ENCODE measurements at places on chromosomes 7 and 10.

- no peak for DNase-seq
These were observed 208.4 kb upstream of the TCERG1L start for GRCh38 chr10:131519723-131520605.

- no peak for DNase-seq
These were observed 289.9 kb upstream of the LRGUK start for GRCh38 chr7:133837224-133837623.

GRCh38 chr7:71457846-71458590, 326.1 kb downstream of the GALNT17 start:
- DNase-seq: no peak

DNA sequence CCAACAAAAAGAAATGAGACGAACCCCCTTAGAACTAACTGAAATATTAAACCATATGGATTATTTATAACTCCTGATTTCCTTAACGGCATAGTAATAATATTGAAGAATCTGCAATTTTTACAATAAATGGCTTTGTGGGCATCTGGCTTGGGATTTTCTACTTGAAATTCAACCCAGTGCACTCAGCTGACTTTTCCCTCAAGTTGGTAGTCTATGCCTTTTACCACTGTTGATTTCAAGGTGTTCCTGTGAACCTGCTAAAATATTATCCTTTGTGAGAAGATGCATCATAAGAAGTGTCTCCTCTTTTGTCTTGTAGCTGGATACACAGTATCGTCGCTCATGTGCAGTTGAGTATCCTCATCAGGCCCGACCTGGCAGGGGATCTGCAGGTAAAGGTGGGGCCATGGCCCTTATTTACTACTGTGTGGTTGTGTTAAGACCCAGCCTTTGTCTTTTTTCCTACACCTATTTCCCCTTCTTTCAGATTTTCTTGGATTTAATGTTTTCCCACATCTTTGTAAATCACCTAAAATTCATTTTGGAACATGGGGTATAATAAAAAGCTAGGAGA, 8.0 kb downstream of the DNAJC9 start:
- DNase-seq: no peak

- no peak for DNase-seq
These were observed 48.5 kb upstream of the SLF2 start for GRCh38 chr10:100864036-100864885.

- peak; percentile 69 for DNase-seq
These were observed 304.5 kb upstream of the NFE2L3 start for GRCh38 chr7:25847336-25848070.

GRCh38 chr10:10792681-10793080, 225.0 kb upstream of the CELF2 start:
- DNase-seq: peak; percentile 95

GRCh38 chr7:87253589-87254087, 34.1 kb upstream of the TMEM243 start:
- no peak for DNase-seq

DNA sequence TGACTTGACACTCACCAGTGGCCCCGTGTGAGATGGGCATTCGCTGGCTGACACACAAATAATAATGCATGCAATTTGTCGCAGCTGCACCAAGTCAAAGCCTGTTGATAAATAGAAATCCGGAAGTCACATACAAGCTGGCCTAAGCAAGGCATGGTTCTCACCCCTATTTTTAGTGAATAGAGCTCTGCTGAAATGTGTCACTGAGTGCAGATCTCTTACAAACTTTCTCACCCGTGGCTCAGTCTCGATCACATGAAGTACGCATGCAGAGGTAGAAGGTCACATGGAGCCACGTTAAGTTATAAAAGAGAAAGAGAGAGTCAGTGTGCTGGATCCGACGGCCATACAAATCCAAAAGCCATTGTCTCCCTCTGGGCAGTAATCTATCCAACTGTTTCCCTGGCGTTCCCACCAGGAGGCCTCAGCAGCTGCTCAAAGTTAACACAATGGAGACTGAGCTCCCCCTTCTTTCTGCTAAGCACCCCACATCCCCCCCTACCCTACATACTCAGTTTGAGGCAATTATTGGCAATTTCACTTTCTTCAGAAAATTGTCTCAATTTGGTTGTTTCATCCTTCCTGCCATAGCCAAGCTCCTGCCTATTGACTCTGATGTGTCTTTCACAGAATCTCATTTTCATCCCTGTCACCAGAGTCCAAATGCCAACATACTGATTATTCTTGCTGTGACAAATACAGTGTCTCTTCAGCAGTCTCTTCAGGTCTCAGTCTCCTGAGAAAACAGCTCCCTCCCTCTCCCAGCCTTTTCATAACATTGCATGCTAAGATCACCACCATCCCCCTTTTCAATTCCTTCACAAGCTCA, 473.3 kb upstream of the NRP1 start:
- no peak for DNase-seq

DNA sequence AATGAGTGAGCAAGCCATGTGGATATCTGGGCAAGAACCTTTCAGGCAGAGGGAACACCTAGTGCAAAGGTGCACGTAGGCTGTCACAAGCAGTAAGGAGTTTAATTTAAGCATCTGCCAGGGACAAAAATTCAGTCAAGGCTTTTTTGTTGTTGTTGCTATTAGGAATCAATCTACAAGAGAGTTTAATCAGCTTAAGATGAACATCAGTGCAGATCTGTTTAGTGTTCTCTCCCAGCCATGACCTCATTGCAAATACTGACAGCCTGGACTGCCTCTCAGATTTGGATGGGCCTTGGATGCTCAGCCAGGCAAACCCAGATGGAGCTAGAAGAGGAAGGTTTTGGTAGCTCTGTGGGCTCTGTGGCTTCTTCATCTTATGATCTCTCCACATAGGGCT, 3.3 kb upstream of the GLCCI1 start:
- DNase-seq: no peak
